ENCODE measurements at places on chromosomes 13 and 19. TPM values are rescaled to one million over a fixed set of nuclear protein-coding genes. Genes with fewer than 3 reads are reported as not detected.

- no peak overlapping the region for H3K27ac ChIP-seq
- H3K36me3 ChIP-seq: no peaks in the 10 kb centered on the region
- no peaks in the 10 kb centered on the region for H3K27me3 ChIP-seq
Measured at GRCh38 chr13:110403315-110403714, 96.2 kb downstream of the COL4A2 start.

DNA sequence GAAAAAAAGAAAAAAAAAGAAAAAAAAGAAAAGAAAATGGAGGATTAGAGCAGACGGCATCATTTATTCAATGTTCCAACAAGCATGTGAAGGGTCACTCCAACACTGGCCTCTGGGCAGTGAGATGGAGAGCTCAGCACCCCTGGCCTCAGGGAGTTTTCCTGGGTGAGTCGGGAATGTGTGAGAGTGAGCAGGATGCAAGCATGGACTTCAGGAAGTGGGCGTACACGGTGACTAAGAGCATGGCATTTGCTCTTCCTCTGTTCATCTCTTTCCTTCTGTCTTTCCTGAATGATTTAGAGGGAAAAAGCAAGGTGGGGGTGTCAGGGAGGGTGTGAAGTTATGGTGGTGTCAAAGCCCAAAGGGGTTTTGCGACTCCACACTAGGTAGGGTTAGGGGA is 682 bp upstream of the CABP5 start:
- DNase-seq: no peak
- H3K27me3 ChIP-seq: peaks cover 15% of the 10 kb centered on the region
- peaks cover 7% of the 10 kb centered on the region for H3K36me3 ChIP-seq

DNA sequence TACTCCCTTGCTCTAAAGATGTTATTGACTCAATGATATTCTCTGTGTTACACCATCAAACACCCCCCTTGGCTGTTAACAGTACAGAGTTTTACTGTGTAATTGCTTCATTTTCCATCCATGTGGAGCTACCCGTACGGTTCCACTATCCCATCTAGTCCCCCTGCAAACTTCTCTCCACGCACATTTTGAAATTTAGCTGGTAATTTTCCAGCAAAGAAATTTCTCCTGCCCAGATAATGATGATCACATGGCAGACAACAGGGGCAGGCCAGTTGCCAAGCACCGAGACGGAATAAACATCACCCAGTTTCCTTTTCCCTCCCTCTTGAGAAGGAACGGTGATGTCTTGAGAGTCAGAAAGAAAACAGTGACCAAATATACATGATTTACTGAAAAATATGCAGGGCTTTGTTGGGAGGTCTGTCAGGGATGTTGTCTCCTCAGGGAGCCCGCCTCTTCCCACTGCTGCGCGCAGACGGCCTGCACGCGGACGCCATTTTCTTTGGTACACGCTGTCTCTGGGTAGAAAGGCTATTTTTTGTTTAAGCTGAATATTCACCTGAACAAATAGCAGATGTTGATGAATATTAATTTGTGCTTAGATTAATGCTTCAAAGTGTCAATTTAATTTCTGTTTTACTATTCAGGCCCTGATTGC is 109.9 kb downstream of the OLFM4 start:
- H3K4me1 ChIP-seq: peaks cover 10% of the 10 kb centered on the region
- H3K27me3 ChIP-seq: no peaks in the 10 kb centered on the region
- DNase-seq: peak; percentile 77
- no peak overlapping the region for H3K4me3 ChIP-seq
- H3K36me3 ChIP-seq: no peaks in the 10 kb centered on the region
- peak overlapping the region; percentile 50 for H3K27ac ChIP-seq

- no peaks in the 10 kb centered on the region for H3K36me3 ChIP-seq
- H3K27ac ChIP-seq: no peak overlapping the region
- H3K27me3 ChIP-seq: no peaks in the 10 kb centered on the region
- peaks cover 5% of the 10 kb centered on the region for H3K4me1 ChIP-seq
Measured at GRCh38 chr19:46809534-46810272, 21.3 kb upstream of the SLC1A5 start.

GRCh38 chr13:35814605-35815011 is 316.6 kb downstream of the DCLK1 start:
- DNase-seq: no peak
- H3K4me3 ChIP-seq: no peak overlapping the region
- H3K27ac ChIP-seq: no peak overlapping the region
- no peaks in the 10 kb centered on the region for H3K4me1 ChIP-seq
- H3K36me3 ChIP-seq: no peaks in the 10 kb centered on the region

DNA sequence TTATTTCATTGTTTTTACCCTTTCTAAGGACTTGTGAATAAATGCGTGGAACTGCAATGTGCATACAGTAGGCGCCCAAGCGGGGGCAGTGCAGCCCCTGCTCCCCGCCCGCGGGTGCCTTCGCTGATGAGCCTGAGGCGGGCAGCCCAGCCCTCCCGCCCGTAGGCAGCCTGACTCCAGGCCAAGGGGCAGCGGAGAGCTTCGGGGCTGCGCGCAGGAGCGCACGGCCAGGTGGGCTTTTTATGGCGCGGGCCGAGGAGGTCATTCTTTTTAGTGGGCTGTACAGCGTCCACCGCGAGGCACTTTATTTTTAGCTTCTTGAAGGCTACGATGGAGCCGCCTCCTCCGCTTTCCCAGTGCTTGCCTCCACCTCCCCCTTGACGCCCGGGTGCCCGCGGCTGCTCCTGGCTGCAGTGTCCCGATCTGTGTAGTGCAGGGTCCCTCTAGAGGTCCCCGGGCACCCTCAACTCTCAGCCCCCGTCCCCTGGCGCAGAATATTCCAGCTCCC is 60.5 kb downstream of the CCNE1 start:
- H3K27me3 ChIP-seq: peaks cover 39% of the 10 kb centered on the region
- H3K27ac ChIP-seq: no peak overlapping the region
- peaks cover 17% of the 10 kb centered on the region for H3K4me1 ChIP-seq

- DNase-seq: no peak
- H3K27ac ChIP-seq: no peak overlapping the region
Measured at GRCh38 chr13:66875264-66875663, 354.9 kb downstream of the PCDH9 start.

- H3K27me3 ChIP-seq: no peaks in the 10 kb centered on the region
- H3K36me3 ChIP-seq: no peaks in the 10 kb centered on the region
- H3K4me3 ChIP-seq: no peak overlapping the region
Measured at GRCh38 chr13:42498521-42498920, 75.4 kb upstream of the TNFSF11 start.

- no peak overlapping the region for H3K27ac ChIP-seq
- H3K36me3 ChIP-seq: no peaks in the 10 kb centered on the region
- peaks cover 60% of the 10 kb centered on the region for H3K27me3 ChIP-seq
- H3K4me3 ChIP-seq: no peak overlapping the region
- peaks cover 4% of the 10 kb centered on the region for H3K4me1 ChIP-seq
- DNase-seq: no peak
Measured at GRCh38 chr13:112442483-112443090, 66.4 kb downstream of the SPACA7 start.

DNA sequence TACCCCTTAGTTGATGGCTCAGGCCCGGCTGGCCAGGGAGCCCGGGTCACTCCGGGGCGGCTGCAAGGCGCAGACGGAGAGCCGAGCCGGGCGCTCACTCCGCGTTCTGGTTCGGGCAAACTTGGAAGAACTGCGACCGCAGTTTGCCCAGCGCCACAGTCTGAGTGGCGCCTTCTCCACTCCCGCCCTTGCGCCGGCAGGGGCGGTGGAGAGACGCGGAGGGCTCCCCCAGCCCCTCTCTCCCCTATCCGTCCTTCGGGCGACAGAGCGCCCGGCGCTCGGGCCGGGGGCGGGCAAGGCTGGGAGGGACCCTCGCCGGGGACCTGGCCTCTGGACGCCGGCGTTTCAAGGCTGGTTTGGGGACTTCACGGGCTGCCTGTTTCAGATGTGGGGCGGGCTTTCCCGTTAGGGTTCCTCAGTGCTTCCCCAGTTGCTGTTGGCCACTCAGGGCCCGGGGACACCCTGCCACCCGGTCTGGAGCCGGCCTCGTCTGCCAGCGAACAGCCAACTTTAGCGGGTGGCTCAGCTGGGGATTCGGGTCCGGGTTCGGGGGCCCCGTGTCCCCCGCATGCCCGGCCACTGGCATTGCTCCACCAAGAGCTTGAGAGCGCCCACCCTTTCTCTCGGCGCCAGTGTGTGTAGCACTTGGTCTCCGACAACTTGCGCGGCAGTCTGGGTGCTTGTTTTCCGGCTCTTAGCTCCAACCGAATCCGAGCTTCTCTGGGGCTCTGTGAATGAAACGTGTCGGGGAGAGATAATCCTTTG is 1.5 kb downstream of the GPC6 start:
- no peaks in the 10 kb centered on the region for H3K36me3 ChIP-seq
- peak; percentile 64 for DNase-seq
- H3K4me3 ChIP-seq: peak overlapping the region; percentile 54
- H3K27ac ChIP-seq: peak overlapping the region; percentile 64
- H3K27me3 ChIP-seq: peaks cover 17% of the 10 kb centered on the region

GRCh38 chr19:3471954-3472655 is 8.2 kb downstream of the SMIM24 start:
- DNase-seq: no peak
- no peaks in the 10 kb centered on the region for H3K36me3 ChIP-seq
- H3K27me3 ChIP-seq: peaks cover 4% of the 10 kb centered on the region
- H3K4me1 ChIP-seq: peaks cover 18% of the 10 kb centered on the region
- no peak overlapping the region for H3K4me3 ChIP-seq

- no peak for DNase-seq
- no peak overlapping the region for H3K27ac ChIP-seq
- H3K36me3 ChIP-seq: peaks cover 7% of the 10 kb centered on the region
- no peaks in the 10 kb centered on the region for H3K27me3 ChIP-seq
- peaks cover 33% of the 10 kb centered on the region for H3K4me1 ChIP-seq
- H3K4me3 ChIP-seq: no peak overlapping the region
Measured at GRCh38 chr19:58521651-58522050, 2.0 kb upstream of the ZBTB45 start.

DNA sequence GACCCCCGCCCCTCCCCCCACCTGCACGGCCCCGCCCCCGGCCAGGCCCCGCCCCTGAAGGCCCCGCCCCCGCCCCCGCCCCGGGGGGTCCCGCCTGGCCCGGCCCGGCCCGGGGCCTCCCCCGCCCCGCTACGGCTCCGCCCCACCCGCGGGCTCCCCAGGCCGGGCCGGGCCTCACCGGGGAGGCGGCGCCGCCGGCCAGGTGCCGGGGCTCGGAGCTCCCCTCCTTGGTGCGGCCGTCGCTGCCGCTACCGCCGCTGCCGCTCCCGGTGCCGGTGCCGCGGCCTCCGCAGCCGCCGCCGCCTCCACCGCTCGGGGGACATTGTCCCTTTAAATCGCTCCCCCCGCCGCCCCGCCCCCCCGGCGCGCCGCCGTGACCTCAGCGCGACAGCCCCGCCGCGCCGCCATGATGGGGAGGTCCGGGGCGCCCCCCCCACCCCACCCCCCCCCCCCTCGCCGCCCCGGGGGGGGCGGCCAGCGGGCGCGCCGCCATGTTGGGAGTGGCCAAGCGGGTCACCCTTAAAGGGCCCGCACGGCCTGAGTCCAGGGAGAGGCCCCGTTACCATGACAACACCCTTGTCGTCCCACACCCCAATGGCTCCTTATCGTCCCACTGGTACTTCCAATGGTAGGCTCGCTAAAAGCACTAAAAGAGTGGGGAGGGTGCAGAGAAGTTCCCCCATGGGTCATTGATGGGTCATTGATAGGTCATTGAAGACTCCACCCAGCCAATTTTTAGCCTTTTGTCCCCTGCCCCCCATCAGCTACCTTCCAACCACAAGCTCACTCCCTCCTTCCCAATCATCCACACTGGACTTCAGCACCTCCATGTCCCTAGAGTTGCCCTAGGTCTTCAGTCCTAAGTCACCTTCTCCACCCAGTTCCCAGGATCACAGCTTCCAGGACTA is at the start of gene WIZ:
TSS of gene WIZ (minus strand) at position 337 of the 908 bp plus-strand sequence. CDS start 1,649 bp downstream, outside the sequence.
- peak within 1 kb of the TSS; percentile 83 for H3K27ac ChIP-seq
- H3K4me1 ChIP-seq: peaks cover 26% of the 10 kb centered on the region
- no peaks in the 10 kb centered on the region for H3K36me3 ChIP-seq
- peak; percentile 91 for DNase-seq

DNA sequence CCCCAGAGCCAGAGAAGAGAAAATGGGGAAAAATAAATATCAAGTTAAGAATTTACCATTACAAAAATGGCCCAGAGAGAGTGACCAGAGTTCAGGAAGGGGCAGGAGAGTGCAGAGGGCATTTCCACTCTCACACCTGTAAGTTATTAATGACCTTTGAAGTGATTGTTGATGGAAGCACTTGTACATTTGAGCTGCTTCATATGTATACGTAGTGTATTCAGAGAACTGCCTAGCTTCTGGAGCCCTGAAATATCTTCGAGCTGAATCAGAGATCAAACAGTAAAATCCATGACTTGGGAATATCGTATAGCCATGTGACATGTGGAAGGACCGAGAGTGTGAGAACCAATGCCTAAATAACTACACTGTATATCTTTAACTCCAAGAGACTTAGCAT is 49.2 kb upstream of the PCCA start:
- no peaks in the 10 kb centered on the region for H3K36me3 ChIP-seq
- H3K4me1 ChIP-seq: peaks cover 4% of the 10 kb centered on the region
- no peak overlapping the region for H3K4me3 ChIP-seq
- no peaks in the 10 kb centered on the region for H3K27me3 ChIP-seq
- DNase-seq: no peak

DNA sequence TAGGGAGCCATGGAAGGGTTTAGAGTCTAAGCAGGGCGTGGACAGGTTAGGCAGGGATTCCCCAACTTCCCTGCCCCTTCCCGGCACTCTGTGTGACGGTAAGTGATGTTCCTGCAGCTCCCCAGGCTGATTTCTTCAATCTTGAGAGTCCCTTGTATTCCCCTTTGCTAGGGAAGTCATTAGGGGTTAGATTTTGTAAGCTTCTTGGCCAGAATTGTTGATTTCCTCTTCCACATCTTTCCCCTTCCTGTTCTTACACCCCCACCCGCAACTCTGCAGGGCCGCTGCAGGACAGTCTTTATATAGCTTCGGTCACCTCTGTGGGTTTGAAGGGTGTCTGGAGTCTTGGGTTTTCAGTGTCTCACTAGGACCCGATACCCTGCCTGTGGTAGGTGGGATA is 10.6 kb upstream of the ADGRE1 start:
- no peak overlapping the region for H3K27ac ChIP-seq
- no peak for DNase-seq
- no peaks in the 10 kb centered on the region for H3K36me3 ChIP-seq
- peaks cover 10% of the 10 kb centered on the region for H3K27me3 ChIP-seq

- peak overlapping the region; percentile 45 for H3K4me3 ChIP-seq
- H3K36me3 ChIP-seq: peaks cover 23% of the 10 kb centered on the region
- no peak overlapping the region for H3K27ac ChIP-seq
- no peak for DNase-seq
Measured at GRCh38 chr19:10288662-10289166, 1.0 kb upstream of the ICAM5 start.

DNA sequence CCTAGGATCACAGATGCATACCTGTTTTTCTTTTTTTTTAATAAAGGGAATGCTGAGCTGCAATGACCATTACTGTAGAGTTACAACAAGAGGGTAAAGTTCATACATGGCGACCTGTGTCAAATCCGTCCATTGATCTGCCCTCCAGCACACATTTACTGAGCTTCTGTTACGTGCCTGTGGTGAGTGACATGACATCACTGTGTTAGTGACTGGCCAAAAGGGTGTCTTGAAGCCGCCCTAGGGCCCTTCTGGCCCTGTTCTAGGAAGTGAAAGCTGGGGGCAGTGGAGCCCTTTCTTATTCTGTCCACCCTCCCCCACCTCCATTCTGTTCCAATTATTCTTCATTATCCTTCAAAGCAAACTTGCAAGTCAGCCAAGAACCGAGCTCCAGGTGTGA is 66.3 kb downstream of the ZIC5 start:
- DNase-seq: no peak
- peaks cover 36% of the 10 kb centered on the region for H3K27me3 ChIP-seq
- no peak overlapping the region for H3K4me3 ChIP-seq
- H3K27ac ChIP-seq: no peak overlapping the region
- no peaks in the 10 kb centered on the region for H3K4me1 ChIP-seq

ZNF578 gene
- 0.64 TPM for total RNA-seq

OR7C1 gene
- total RNA-seq: 4.4 TPM

CYP4F12 gene
- 83.2 TPM for total RNA-seq

PRR36 gene
- 1.1 TPM for total RNA-seq

IGFL1 gene
- not detected for total RNA-seq

KLHL1 gene
- total RNA-seq: not detected

ANGPTL8 gene
- not detected for total RNA-seq

CACNG6 gene
- total RNA-seq: not detected

ZNF546 gene
- 0.78 TPM for total RNA-seq

TTC9B gene
- total RNA-seq: not detected

All from suprapubic skin (tissue), 4 donors.